Activated T-helper 17 cell treated with anti-CD3 and anti-CD28 coated beads, Interleukin-2, amount 50 U/mL, for 72 hours (primary cell): ENCODE measurements at places on chromosomes 7 and 10. TPM values are rescaled to one million over a fixed set of nuclear protein-coding genes. Genes with fewer than 3 reads are reported as not detected.

The GDF2 gene
- not detected for total RNA-seq

The ADAM12 gene
- 8.4 TPM for total RNA-seq

The TET1 gene
- total RNA-seq, result 0.87 TPM

The SMURF1 gene
- total RNA-seq, result 23.0 TPM

The GHRHR gene
- not detected for total RNA-seq
